ENCODE measurements at places on chromosomes 7 and 10. TPM values are rescaled to one million over a fixed set of nuclear protein-coding genes. Genes with fewer than 3 reads are reported as not detected.

DNA sequence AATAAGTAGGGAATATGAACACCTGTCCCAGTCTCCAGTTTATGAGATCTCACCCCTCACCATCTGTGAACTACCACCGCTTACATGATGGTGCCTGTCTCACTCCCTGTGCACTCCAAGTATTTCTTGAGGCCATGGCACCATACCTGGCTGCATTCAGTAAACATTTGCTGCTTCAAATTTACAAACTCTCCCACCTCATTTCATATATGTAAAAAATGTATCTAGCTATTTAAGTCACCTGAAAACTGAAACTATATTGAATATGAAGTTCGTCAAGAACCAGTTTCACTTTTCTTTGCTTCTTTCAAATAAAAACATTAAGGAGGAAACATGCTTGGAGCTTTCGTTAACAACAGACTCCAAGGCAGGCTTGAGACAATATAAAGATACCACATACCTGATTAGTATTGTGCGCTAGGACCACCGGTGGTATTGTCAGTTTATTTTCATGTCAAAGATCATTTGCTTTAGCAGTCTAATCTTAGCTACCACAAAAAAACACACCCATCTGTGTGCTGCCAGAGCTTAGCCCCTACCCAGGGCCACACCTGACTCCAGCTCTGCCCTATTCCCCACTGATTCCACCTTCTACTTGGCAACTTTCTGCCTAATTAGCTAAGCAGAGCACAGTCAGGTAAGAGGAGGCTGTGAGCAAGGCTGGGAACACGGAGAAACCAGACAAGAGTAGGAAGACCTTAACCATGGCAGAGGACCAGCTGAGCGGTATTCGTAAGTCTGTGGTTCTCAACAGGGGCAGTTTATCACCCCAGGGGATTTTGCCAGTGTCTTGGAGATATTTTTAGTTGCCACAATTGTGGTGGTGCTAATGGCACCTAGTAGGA, 92.0 kb downstream of the ZFAND4 start:
- DNase-seq, result no peak

GRCh38 chr7:51289623-51290303, 26.8 kb downstream of the COBL start:
- DNase-seq, result no peak

GRCh38 chr10:114391599-114391998, 12.7 kb downstream of the AFAP1L2 start:
- DNase-seq, result no peak

- peak; percentile 10 for DNase-seq
These were observed 92.3 kb downstream of the CTNNA3 start for GRCh38 chr10:67603701-67604100.

DNA sequence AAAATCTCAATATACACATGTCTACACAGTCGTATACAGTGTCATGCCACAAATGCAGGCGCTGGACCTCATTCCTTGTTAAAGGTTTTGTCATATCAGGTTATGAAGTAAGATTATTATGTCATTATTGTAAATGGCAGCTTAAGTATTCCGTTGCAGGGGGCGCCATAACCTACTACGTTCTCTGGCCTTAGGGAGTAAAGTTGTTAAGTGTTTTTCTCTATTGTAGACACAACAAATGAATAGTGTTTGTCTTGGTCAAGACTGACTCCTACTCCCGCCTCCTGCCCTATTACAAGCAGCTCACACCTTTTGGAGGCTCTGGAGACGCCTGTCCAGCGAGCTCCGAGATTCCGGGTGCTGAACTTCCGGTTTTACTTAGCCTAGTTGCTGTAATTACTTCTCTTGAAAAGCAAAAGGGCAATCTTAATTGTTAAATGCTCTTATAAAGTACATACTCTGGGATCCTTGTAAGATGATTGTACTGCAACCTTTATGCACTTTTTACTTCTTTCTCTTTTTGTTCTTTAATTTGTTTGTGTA, 994 bp downstream of the GATAD1 start:
- DNase-seq, result peak; percentile 60

DNA sequence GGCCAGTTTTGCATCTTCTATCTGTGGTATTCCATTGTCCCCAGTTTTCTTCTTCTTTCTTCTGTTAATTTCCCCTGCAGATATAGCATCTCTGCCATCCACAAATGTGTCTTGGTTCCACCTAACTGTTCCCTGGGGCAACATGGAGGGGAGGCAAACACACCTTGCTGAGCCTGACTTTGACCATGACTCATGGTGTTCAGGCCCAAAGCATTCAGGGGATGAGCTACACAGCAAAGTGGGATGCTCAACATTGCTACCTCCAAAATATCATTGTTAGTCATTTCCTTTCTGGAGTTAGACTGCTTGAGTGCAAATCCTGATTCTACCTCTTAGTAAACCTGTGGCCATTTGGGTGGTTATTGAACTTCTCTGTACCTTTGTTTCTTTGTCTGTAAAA, 542.7 kb downstream of the LRMDA start:
- DNase-seq, result peak; percentile 65

DNA sequence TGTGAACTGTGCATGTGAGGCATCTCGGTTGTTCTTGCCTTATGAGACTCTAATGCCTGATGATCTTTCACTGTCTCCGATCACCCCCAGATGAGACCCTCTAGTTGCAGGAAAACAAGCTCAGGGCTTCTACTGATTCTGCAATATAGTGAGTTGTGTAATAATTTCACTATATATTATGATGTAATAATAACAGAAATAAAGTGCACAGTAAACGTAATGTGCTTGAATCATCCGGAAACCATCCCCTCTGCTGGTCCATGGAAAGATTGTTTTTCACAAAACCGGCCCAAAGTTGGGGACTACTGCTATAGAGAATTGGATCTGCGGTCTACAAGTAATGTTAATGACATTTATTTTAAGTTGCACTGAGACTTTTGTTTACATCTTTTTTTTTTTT, 126.7 kb downstream of the TPST1 start:
- no peak for DNase-seq

GRCh38 chr7:6181136-6181535, 91.3 kb downstream of the CYTH3 start:
- no peak for DNase-seq

- peak; percentile 16 for DNase-seq
These were observed 5.2 kb downstream of the SEMA3E start for GRCh38 chr7:83643739-83644138.

DNA sequence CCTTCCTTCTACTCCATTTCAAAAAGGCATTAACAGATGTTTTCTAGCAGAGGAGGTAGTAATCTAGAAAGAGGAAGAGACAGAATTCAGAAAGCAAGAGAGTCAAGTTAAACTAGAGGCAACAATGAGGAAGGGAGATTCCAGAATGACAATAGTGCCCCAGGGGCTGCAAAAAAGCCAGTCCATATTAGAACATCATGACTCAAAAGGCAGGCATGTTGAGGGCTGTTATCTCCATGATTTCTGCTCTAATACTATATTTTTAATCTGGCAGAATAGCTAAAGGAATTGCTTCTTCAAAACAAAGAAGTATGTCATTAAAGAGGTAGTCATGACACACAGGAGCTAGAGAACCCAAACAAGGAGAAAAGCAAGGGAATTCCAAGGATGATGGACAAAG, 599.6 kb downstream of the INHBA start:
- peak; percentile 93 for DNase-seq

GRCh38 chr10:29714096-29714874, 79.5 kb upstream of the SVIL start:
- peak; percentile 88 for DNase-seq

- DNase-seq, result no peak
These were observed 43.7 kb upstream of the FAM180A start for GRCh38 chr7:135792363-135792668.

- DNase-seq, result peak; percentile 71
These were observed at the start of gene CDK6 for GRCh38 chr7:92836489-92836999. TSS of gene CDK6 (minus strand) at chr7:92836573. CDS start at chr7:92833323, 3,250 bp downstream.

- no peak for DNase-seq
These were observed 24.4 kb downstream of the JMJD1C start for GRCh38 chr10:63441404-63441803.

DNA sequence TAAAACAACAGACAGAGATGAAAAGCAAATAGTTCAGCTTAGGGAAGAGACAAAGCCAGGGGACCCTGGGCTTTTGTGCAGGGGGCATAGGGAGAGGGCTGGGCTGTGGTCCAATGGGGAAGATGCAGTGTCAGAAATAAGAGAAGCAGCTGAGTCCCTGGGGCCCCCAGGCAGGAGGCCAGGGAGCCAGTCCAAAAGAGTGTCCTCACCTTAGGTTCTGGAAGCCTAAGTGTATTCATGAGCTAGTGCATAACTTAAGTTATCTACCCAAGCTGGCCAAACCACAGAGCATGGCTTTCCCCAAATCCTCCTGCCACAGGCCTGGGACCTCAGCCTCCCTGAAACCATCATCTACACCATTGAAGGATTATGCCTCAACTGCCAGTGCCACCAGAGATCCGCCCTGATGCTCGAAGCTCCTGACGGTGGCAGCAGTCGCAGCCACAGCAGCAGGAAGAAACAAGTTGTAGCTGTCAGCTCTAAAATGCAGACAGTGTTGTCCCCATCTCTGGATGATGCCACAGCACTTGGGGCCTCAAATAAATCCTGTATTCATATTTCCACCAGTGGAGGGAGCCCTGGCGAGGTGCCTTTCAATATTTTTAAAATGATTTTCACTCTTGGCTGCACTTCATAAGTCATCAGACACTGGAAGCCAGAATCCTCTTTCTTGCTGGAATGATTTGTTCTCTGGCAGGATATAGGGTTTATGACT, 574.6 kb downstream of the GRID1 start:
- no peak for DNase-seq

DNA sequence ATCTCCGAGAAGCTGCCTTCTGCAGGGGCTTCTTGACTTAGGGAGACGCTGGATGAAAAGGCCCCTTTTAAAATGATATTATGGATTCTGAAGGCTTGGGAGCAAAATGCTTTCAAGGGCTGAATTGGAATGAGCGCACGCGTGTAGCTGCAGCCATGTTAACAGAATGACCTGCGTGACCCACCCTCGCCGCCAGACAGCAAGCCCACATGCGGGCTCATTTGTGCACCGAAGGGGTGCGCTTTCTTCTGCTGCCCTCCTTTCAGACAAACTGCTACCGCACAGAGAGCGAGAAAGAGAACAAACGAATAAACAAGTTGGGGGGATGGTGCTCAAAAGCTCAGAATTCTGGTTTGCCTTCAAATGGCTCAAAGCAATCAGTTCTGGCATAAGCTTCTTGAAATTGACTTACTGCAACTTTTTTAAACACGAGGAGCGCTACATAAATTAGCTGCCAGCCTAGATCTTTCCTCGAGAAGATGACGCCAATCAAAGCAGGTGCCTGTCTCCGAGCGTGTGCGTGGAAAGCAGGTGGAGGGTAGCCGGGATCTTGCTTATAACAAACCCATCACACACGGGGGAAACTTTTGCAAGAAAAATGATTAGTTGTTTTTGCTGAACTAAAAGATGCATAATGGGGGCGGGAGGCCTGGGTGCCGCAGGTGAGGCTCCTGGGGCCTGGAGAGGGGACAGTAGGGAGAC, 268.4 kb downstream of the MAD1L1 start:
- no peak for DNase-seq

DNA sequence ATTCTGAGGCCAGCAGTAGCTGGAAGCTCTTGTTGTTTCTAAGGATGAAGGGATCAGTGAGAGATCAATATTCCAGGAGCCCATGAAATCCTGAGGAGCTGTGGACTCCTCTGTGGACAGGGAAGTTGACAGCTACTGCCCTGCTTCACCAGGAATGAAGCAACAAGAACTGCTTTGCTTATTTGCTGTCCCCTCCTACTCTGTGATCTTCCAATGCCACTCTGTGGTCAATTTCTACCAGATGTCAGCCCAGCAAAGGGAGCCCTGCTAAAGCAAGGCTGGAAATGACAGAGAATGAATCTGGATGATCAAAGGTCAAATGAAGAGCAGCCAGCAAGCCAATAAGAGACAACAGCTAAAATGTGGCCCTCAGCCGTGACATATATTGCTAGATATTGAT, 227.5 kb upstream of the CHRM2 start:
- no peak for DNase-seq

GRCh38 chr7:105020926-105021325, 6.9 kb downstream of the KMT2E start:
- DNase-seq, result no peak

GRCh38 chr10:51076299-51076841, 2.1 kb downstream of the PRKG1 start:
- DNase-seq, result no peak

- no peak for DNase-seq
These were observed 192.8 kb upstream of the KLF6 start for GRCh38 chr10:3977761-3978160.

GRCh38 chr10:88433565-88434186, 149.4 kb downstream of the RNLS start:
- no peak for DNase-seq

DNA sequence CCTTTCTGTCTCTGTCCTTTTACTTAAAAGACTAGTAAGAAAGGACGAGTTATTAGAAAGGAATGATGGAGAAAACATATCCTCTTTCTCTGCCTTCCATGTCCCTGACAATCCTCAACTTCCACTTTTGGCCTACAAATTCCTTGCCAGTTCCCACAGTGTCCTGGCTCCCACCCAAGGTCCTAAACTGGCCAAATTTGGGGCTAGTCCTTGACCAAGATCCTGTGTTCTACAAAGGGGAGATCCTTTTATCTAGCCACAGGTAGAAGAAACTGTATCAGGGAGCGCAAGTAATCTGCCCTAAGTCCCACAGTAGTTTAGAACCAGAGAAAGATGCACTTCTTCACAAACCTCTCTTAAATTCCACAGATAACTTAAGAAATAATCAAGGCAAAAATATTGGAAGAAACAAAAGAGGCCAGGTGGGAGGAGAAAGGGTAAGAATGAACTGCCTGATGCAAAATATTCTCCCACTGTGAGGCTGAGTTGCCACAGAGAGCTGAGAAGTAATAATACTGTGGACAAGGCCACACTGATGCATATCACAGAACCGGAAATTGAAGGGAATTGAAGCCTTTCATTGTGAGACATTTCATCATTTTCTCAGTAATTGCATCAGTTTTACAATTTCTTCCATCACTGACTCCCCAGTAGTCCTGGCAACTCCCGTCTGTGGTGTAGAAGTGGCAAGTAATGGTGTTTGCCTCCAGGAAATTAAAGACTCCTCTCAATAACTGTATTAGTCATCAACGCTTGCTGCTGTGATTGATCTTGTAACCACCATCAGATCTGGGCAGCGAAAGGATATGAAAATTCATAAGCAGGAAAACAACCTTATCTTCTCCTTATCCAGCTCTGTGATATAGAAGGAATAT, 47.2 kb downstream of the DNAJC12 start:
- DNase-seq, result peak; percentile 82

GJD4 gene
- not detected for total RNA-seq

LIPK gene
- not detected for total RNA-seq

GIMAP2 gene
- total RNA-seq, result 1.3 TPM

MKX gene
- total RNA-seq, result 0.47 TPM

GIMAP1 gene
- not detected for total RNA-seq

ZNF511 gene
- total RNA-seq, result 39.7 TPM

LRRN3 gene
- not detected for total RNA-seq

TRIL gene
- total RNA-seq, result 4.5 TPM

HECW1 gene
- total RNA-seq, result not detected

All from mammary epithelial cell (primary cell).